ENCODE measurements at places on chromosomes 2 and 18.

- no peaks in the 10 kb centered on the region for H3K4me1 ChIP-seq
- no peak overlapping the region for H3K4me3 ChIP-seq
- DNase-seq = no peak
- no peaks in the 10 kb centered on the region for H3K27me3 ChIP-seq
- no peak overlapping the region for H3K27ac ChIP-seq
- no peaks in the 10 kb centered on the region for H3K36me3 ChIP-seq
These were observed 139.3 kb downstream of the KLHL29 start for GRCh38 chr2:23524261-23524706.

DNA sequence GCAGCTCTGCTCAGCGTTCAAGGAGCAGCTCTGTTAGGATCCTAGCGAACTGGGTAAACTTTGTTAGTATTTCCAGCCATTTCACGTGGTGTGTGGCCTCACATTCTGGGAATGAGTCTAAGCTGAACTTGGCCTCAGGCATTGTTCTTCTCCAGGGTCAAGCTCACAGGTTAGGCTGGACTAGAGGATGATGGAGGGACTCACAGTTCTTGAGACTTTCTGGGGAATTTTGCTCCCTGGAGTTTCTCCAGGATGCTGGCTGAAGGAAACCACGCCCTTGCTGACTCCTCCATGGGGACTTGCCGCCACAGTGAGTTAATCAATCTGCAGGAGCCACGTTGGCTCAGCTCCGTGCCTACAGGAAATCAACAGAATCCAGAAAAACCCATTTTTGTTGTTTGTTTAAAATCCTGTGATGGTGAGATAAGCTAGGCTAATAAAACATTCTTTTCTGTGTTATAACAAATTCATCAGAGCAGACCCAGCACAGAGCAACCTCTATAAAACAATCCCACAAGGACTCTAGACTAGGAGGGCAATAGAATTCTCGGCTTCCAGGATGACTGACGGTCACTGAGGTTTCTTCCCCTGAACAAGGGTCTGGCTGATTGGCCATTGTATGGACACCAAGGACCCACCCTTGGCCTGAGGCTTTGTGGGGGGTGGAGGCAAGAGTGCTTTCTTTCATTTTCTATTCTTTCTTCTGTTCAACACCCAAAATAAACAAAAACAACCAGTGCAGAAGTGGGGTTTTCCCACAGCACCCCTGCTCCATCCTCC, 12.6 kb downstream of the CNDP1 start:
- no peak overlapping the region for H3K4me3 ChIP-seq
- no peak overlapping the region for H3K27ac ChIP-seq
- H3K4me1 ChIP-seq = no peaks in the 10 kb centered on the region

DNA sequence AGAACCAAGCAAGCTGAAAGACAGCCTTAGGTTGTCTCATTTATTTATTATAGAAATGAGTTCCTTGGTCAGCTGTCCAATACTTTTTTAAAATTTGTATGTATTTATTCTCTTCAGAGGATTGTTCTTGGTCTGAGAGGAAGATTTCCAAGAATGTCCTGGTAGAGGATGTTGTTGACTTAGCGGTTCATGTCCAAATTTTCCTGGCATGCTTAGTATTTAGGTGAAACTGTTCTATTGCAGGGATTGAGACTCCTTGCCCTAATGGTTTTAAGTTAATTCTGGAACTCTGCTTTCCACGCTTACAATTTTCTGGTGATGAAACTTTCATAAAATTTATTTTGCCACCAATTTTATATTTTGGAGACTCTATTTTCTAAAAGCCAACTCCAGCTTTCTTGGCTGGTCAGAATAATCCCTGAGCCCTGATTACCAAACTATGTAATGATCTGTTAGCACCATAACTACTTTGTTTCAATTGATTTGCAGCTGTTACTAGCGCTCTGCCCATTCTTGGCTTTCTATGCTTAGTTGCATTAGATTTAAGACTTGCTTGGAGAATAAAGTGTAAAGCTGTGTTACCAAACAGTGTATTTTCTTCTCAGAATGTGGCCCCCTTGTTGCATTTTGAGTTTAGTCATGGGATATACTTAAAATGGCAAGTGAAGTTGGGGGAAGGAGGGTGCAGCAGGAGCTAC, 1868.8 kb upstream of the CELF4 start:
- no peaks in the 10 kb centered on the region for H3K27me3 ChIP-seq
- no peaks in the 10 kb centered on the region for H3K36me3 ChIP-seq
- no peaks in the 10 kb centered on the region for H3K4me1 ChIP-seq
- no peak for DNase-seq

DNA sequence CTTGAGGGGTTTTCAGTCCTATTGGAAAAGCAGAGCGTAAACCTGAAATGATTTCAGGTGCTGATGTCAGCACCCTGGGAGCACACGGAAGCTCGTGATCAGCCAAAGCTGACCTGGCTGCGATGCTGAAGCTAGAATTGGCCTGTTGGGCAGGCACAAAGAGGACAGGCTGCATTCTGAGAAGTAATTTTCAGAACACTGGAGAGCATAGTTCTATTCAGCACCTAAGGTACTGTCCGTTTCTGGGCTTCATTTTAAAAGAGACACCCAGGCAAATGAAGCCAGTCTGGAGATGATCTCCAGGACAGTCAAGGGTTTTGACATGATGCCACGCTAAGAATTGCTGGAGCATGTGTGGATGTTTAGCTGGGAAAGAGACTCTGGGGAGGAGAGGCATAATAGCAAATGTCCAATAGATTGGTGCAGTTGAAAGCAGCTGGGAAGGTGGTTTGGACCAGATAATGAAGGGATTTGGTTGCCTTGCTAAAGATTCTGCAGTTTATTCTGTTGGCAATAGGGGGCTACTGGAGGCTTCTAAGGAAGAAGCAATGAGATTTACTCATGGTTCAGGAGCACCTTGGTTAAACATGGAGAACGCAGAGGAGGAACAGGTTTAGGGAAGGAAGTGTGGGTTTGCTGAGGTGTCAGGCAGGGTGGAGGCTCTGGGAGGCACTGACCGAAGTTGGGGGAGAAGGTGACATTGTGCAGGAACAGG, 86.6 kb downstream of the ACOXL start:
- H3K36me3 ChIP-seq = no peaks in the 10 kb centered on the region
- H3K27me3 ChIP-seq = no peaks in the 10 kb centered on the region
- H3K4me3 ChIP-seq = no peak overlapping the region
- no peak for DNase-seq

- no peaks in the 10 kb centered on the region for H3K27me3 ChIP-seq
- DNase-seq = no peak
- H3K4me1 ChIP-seq = no peaks in the 10 kb centered on the region
- H3K27ac ChIP-seq = no peak overlapping the region
These were observed 101.2 kb downstream of the KCNS3 start for GRCh38 chr2:17979707-17980106.

DNA sequence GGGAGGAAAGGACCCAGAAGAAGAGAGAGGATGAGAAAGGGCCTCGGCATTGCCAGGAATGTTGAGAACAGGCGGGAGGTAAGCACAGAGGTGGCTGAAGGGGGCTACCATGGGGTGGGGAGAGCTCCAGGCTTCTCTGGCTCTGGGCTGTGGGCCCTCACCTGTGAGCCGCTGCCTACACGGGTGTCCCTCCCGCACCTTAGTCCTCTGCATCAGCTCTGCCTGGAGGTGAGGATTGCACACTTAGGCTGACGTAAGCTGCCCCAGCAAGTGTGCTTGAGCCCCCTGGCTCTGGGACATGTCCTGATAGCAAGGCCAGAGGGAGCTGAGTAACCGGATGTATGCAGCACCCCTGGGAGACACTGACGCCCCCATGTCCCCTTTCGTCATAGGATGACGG, 33.9 kb downstream of the TMEM18 start:
- DNase-seq = no peak
- H3K27me3 ChIP-seq = no peaks in the 10 kb centered on the region
- H3K36me3 ChIP-seq = no peaks in the 10 kb centered on the region
- no peak overlapping the region for H3K4me3 ChIP-seq

DNA sequence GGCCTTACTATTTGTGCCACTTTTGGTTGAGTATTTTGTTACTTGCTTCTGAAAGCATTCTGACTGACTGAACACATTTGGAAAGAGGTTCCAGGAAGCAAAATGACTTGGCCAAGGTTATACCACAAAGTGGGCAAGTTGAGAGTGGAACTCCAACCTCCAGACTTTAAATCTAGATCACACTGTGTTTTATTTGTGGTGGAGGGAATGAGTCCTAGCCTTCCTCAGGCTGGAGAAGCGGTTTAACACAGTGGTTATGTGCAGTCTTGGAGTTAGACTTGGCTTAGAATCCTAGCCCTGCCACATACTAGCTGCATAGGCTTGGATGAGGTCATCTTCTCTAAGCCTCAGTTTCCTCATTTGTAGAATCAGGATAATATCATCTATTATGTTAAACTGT, 33.4 kb downstream of the PLEKHM3 start:
- H3K27me3 ChIP-seq = no peaks in the 10 kb centered on the region
- H3K4me3 ChIP-seq = no peak overlapping the region
- no peaks in the 10 kb centered on the region for H3K4me1 ChIP-seq
- no peaks in the 10 kb centered on the region for H3K36me3 ChIP-seq
- H3K27ac ChIP-seq = no peak overlapping the region
- no peak for DNase-seq
